HAP-1 (cell line): ENCODE measurements at places on chromosomes 6 and 20.
A peak's percentile ranks its signal among the peaks of the same experiment; 100 is the strongest.

GRCh38 chr6:74937936-74938335 lies 267.9 kb downstream of the COL12A1 start:
- DNase-seq = no peak

- no peak for DNase-seq
Observed at GRCh38 chr6:39192736-39193135, 36.5 kb downstream of the KCNK5 start.

DNA sequence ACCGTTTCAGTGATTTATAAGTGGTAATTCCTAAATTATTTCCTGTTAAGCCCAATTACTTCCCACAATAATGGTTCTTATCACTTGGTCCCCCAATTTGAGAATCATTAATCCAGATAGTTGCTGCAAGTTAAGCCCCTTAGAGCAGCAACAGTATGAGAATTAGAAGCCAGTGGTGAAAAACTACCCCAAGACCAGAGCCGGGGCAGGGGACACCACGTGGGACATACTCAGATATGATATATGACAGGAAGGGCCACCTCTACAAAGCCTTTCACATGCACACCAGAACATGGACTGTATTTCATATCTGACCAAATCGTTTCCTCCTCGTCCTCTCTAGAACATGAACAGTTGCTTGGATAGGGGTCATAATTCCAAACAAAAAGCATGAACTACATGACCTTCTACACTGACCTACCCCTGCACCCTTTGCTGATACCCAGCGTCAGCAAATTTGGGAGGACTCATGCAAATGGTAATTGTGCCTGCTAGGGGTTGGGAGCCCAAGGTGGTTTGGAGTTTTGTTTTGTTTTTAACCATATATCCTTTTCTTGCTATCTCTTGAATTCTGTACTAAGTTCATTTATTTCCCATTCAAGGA lies 3.9 kb downstream of the JAG1 start:
- DNase-seq = no peak

DNA sequence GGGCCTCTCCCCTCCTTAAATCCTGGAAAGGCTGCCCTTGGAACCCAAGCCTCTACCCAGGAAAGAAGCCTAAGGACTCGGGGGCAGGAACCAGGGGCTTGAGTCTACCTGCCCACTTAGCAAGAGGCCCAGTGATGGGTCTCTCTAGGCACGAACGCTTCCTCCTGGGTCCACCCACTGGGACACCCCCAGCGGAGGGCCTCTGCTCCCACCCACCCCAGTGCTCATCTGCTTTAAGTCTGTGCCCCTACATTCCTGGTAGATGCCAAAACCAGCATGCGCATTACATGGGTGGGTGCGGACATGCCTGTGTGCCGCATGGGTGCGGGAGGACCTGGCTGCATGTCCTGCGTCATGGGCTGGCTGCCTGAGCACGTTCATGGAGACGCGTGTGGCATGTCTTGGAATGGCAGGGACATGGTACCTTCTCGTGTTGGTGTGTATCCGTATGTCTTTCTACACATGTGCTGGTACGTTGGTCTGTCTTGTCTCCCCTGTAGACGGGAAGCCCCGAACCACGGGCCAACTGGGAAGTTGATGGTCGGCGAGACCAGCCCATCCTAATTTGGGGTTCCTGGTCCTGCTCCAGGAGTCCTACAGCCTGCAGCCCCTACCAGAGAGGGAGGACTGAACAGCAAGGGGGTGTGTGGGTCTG lies 29.3 kb downstream of the SNPH start:
- DNase-seq = no peak

GRCh38 chr6:154567695-154568220 lies 57.3 kb upstream of the CNKSR3 start:
- DNase-seq = no peak

DNA sequence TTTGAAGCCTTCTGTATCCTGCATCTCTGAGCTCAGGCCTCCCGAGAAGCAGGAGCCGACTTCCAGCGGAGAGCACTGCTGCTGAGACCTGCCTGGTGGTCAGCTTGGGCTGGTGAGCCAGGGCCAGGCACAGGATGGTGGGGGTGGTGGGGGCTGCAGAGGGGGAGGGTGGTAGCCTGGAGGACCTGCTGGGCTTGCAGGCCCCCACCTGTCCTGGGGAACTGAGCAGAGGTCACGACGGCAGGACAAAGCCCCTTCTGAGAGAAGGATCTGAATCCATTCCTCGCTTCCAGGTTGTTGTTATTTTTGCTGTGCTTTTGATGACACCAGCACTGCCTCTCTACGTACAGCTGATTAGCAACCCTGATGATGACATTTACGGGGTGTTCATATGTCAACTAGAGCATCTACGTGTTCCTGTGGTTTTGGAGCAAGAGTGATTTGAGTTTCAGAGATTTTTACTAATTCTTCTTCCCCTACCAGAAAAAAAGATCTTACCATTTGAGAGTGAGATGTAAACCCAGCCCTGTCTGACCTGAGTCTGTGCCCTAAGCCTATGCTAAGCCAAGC lies 35.7 kb upstream of the CD93 start:
- DNase-seq = no peak

DNA sequence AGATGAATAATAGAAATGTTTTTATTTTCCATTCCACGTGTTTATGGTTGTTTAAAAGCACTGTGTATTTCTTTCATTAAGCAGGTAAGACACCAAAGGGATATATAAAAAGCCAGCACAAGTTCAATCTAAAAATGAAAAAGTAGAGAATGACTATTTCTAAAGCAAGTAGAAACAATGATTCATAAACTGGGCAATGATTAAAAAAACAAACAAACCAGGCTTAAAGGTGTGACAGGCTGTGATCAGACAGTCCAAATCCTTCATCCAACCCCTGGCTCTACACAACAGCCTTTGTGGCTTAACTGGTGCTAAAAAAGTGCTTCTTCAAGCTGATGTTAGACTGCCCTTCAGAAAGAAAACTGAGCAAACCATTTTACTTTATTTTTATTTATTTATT lies 45.7 kb upstream of the TSHZ2 start:
- DNase-seq = no peak

DNA sequence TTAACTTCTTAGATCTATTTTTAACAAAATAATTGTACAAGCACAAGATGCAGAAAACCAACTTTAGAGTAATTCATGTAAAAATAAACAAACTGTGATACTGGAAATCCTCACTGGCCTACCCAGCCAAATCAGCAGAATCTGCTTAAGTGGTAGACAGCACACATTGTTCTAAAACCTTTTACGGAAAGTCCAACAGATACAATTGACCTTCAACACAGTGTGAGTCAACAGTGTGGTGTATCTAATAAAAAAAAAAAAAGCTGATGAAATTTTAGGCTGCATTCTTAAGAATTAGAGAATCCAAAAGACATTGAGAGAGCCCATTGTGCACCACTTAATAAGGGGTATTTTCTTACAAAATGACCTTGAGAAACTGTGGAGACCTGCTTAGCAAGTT lies 174.5 kb downstream of the COL21A1 start:
- DNase-seq = no peak

DNA sequence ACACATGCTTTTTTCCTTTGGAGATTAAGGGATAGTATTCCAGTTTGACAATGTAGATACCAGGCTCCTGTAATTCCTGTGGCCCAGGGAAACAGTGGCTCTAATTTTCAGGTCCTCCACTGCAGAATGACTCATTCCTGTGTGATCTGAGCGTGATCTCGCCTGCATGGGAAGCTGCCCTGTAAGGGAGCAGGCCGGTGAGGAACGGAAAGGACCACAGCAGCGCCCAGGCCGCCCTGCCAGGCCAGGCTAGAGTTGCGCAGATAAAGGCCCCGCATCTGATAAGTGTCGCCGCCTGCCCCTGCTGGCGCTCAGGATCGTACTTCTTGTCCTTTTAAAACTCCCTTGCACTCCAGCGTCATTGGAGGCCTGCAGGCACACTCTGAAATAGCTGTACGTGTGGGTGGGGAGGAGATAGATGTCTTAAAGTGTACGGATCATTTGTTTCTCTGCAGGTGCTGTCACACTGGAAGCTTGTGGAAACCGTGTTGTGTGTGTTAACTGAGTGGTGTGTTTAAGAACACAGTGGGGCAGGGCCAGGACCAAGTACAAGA lies 60.7 kb downstream of the SYNJ2 start:
- DNase-seq = no peak

DNA sequence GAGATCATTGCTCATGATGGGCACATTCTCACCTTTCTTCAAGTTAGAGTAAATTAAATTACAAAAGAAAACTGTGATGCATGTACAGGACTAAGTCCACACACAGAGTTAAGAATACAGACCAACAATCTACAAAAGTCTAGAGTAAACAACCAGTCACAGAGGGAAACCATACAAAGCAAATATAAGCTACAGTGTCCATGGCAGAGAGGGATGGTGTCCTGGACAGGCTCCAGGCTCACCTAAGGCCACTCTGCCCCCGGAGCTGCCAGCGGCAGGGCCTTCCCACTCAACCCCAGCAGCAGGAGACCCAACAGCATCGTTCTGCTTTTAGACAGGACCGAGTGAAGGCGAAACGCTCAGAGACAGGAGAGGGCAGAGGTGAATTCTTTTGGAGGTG lies 16.0 kb downstream of the PDE10A start:
- DNase-seq = no peak

DNA sequence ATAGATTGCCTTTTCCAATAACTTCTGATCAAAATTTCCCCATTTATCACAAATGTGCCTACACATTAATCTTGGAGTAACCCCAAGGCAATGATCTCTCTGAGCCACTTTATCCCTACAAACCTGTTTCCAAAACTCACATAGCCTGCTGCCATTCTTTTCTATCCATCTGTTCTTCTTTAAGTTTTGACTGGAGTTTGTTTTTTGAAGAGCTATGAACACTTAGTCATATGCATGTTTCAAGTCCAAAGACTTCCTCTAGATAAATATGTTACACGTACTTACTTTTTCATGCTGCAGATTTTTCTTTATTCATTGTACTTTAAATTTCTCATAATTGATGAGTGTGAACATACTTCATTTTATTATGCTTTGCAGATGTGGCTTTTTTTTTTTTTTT lies 488.9 kb upstream of the CITED2 start:
- no peak for DNase-seq

DNA sequence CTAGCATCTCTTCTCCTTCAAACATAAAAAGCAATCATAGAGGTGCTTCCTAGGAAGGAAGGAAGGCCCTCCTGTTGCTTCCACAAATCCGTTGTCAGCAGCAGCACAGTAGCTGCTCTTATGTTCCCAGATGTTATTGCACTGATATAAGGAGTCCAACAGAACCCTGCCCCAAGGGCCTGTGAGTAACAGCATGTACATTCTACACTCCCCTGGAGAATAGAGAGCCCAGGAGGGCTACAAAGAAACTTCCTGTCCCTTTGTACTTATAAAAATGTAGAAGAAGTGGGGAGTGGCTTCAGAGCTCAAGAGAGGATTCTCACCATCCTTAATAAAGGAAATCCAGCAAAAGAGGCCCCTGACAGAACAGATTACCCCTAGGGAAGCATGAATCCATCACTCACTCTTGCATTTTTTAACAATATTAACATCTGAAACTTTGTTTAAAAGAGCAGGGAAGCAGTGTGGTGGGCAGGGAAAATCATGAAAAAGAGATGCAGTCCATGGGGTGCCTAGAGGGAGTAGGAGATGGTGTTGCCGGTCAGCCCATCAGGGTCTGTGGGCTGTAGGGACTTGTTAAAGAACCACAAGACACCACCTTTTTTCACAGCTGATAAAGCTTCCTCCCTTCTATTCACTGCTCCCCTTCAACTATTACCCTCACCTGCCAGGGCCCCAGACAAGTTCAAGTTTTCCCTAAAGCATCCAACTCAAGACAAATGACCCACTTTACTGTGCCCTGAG lies 104.5 kb upstream of the ADGRF1 start:
- DNase-seq = peak; percentile 50

DNA sequence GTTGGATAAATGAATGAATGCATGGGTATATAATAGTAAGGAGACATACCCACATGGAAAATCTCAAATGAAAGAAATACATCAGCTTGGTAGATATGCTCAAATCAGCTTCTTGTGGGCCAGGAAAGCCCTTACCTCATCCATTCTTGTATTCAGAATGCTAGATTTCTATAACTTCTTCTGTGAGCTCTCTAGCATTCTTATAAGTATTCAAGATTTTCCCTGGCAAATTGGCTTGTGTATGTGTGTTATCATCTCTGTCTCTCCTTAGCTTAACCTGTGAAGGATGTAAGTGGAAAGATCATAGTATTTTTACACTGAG lies 100.8 kb downstream of the OR2B2 start:
- DNase-seq = no peak

DNA sequence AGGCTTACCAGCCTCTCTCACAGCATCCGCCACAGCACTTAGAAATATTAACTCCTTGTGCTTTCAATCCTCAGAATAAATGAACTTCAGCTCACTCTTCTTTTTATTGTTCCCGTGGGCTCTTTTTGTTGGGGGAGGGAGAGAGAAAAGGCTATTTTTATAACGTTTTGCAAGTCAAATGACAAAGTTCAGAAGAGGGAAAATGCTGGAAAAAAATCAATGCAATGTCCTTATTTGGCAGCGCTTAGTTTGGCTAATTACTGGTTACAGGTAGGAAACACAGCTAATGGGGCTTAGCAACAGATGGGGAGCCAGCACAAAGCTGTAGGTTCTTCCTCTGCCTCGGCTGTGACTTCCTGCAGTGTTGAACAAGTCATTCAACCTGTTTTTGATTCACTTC lies 1067.0 kb upstream of the MAP3K7 start:
- no peak for DNase-seq

- no peak for DNase-seq
Observed at GRCh38 chr6:108944707-108945680, 96.8 kb downstream of the ARMC2 start.

- DNase-seq = no peak
Observed at GRCh38 chr6:105779110-105779509, 307.0 kb upstream of the PRDM1 start.

GRCh38 chr6:11606332-11606731 lies 68.8 kb downstream of the TMEM170B start:
- no peak for DNase-seq

GRCh38 chr20:39176457-39176856 lies 214.3 kb downstream of the DHX35 start:
- no peak for DNase-seq

- DNase-seq = no peak
Observed at GRCh38 chr6:120918137-120918536, 416.1 kb downstream of the TBC1D32 start.

DNA sequence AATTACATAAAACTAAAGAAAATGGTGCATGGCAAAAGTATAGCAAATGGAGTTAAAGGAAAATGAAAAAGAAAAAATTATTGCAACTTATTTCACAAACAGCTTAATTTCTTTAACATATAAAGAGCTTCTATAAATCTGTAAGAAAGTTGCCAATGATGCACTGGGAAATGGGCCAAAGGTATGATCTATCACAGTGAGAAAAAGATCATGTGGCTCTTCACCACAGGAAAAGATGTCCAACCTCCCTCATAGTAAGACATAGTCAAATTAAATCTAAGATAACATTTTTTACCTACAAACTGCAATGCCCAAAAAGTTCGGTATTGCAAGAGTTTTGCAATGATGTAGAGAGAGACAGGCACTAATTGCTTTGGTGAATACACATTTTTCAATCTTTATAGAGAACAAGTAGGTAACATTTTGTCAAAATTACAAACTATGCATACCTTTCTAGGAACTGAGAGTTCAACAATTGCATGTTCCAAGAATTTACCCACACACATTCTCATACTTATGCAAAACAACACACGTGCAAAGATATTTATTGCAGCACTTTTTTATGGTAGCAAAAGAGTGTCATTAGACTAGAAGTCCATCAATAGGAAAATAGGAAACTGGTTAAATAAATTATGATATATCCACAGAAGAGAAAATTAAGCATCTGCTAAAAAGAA lies 372.6 kb downstream of the QKI start:
- DNase-seq = no peak

- DNase-seq = no peak
Observed at GRCh38 chr6:67073938-67074337, 1366.9 kb upstream of the EYS start.
